ENCODE measurements at places on chromosomes 11 and 22.

DNA sequence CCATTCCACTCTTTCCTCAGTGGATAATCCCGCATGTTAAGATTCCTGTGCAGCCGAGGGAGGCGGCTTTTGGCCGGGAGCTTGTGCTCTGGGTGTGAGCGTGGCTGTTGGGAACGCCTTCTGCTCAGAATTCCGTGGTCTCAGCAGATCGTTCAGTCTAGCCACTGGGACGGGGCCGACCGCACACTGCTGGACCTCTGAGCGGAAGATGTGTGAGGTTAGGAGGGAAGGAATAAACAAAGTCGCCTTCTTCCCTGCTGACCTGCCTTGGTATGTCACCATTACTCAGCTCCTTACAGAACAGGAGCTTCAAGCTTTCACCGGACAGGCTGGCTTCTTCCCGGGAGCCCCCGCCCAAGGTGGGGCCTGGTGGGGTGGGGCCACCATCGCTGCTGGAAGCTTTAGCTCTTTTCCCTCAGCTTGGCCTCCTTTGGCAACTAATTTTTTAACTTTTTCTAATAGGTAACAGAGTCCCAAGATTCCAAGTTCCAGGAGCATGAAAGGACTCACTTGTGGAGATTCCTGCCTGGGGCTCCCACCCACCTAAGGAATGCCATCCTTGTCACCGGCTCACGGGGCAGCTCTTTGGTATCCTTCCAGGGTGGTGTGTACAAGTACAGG lies 22.5 kb upstream of the SEPTIN5 start:
- DNase-seq: no peak

GRCh38 chr11:72813740-72814285 lies 398 bp upstream of the ATG16L2 start:
- no peak for DNase-seq

GRCh38 chr22:42202669-42203068 lies 67.8 kb downstream of the TCF20 start:
- DNase-seq: peak; percentile 54

GRCh38 chr22:22849640-22850610 lies 37.7 kb upstream of the IGLL5 start:
- DNase-seq: no peak

DNA sequence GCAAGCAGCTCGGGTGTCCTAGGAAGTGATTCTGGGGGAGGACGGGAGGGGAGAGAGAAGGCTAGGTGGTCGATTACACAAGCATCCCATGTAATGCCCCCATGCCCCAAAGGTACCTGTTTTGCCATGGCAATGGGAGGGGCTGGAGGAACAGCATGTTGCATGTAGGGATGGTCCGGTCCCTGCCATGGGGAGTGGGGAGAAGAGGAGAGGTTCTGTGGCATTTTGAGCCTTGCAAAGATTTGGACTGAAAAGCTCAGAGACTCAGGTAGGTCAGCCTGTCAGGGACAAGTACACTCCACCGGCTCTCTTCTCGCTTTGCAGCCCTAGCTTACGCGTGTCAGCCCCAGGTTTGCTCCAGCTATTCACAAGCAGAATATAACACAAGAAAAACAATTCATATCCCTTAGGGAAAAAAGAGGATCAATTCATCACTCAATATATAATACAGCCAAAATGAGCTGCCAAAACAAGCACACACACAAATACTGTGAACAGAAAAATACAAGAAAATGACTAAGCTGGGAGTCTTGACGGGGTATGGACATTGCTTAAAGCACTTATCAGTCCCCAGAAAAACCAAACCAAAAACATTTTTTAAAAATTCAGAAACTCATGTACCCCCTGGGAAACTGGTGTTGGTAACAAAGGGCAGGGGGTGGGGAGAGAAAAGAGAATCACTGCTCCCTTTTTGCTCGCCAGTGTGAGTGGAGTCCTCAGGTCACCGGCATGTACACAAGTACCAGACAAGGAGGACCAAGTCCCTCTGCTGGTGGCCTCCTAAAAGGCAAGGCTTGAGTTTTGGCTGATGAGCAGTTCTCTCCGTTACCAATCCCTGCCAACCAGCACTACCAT lies 21.6 kb downstream of the APOL5 start:
- no peak for DNase-seq

- DNase-seq: no peak
These were observed 9.5 kb upstream of the RFPL3 start for GRCh38 chr22:32348031-32348611.

GRCh38 chr22:17910561-17911311 lies 113.6 kb downstream of the MICAL3 start:
- DNase-seq: no peak

DNA sequence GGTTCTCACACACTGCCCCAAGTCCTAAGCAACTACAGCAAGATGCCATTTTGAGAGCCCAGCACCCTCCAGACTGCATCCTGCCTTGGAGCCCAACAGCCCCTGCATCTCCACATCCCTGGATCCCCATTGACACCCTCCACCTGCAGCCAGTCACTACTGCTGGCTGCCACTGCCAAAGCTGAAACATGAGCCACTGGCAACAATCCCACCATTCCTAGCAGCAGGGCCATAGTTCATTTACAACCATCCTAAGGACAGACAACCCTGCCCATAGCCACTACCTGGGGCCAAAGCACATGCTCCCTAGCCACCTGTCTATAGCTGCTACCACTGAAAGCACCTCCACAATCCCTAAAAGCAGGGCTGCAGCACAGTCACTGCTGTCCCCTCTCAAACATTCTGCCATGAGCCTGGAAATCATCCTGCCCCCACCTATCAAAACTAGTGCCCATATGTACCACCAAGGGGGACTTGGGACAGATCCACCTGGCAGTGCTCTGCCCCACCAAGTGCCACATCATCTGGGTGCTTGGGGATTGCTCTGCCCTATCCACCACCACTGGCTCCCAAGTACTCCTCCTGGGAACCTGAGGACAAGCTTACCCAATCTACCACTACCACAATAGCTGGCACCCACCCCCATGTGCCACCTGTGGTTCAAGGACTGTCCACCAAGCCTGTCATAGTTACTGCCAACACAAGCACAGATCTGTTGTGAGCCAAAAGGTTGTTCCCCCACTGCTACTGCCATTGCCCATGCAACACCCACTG lies 138.8 kb upstream of the SOX6 start:
- no peak for DNase-seq

DNA sequence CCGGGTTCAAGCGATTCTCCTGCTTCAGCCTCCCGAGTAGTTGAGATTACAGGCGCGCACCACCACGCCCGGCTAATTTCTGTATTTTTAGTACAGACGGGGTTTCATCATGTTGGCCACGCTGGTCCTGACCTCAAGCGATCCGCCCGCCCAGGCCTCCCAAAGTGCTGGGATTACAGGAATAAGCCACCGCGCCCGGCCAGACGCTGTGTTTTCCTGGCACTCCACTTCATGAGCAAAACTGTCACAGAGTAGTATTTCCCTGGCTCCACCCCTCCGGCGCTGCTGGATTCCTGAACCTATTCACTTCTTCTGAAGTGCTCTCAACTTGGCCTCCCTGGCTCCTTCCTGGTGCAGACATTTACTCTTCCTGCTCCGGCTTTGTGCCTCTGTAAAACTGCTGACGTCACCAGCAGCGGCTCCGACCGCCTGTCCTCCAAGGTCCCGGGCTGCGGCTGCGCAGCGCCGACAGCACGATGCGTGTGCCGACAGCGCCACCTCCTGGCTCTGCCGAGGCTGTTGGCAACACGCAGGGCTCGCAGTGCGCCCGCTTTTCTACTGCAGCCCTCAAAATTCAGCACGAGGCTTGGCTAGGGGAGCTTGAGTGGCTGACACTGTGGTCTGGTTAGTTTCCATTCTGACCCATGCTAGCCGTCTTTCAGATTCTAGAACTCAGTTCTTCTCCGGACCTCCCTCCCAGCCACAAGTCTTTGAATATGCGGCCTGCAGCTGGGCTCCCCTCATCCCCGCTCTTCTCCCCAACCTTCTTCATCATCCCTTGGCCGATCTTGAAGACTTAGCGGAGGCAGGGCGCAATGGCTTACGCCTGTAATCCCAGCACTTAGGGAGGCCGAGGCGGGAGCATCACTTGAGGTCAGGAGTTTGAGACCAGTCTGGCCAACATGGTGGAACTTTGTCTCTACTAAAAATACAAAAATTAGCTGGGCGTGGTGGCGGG lies 36.6 kb downstream of the APOL3 start:
- DNase-seq: peak; percentile 84

- DNase-seq: no peak
These were observed 176.9 kb downstream of the NAV2 start for GRCh38 chr11:19889531-19889930.

- DNase-seq: no peak
These were observed 66.8 kb downstream of the ZC3H12C start for GRCh38 chr11:110160016-110160415.

DNA sequence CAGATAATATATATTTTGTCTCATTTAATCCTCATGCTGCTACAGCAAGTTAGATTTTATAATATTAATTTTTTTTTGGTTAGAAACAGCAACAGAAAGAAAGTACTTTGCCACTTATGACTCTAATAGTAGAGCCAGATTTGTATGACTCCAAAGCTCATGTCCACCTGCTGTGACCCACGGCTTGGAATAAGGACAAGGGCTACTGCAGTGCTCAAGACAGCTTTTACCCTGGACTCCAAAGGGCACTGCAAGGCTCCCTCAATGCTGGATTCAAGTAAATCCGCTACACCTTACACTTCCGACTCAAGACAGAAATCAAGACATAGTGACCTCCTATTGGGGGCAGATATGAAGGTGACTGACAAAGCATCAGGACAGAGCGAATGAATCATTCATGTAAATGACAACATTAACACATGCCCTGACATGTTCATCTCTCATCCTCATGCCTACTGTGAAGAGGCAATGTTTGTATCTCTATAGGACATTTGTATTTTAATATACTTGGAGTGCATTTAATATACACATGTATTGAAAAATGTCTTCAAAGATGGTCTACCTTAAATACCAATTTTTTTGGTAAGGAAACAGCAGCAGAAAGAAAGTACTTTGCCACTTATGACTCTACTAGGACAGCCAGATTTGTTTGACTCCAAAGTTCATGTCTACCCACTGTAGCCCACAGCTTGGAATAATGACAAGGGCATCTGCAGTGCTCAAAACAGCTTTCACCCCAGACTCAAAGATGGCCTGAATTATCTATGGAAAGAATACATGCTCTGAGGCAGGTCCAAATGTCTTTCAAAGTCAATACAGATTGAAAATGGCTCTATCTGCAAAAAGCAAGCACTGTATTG lies 375.6 kb upstream of the CCDC90B start:
- no peak for DNase-seq

DNA sequence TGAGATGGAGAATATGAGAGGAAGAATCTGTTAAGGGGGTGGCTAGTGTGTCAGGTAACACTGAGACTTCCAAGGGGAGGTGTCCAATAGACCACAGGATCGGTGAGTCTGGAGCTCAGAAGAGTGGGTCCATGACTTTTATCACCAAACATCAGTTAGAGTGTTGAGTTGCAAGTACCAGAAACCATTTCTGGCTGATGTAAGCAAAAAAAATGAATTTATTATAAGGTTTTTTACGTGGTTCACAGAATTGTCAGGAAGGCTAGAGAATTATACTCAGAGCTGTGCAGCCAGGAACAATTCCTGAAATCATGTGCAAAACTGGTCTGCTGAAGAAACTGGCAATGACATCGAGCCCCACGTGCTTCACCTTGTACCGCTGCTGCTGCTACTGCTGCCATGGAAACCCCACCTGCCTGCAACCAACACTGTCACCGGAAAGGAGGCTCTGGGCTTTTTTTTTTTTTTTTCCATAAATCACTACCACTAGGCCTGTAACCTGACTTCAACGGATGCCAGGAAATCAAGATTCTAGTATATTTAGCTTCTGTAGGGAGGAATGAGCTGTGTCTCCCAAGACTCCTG lies 16.6 kb upstream of the STK33 start:
- DNase-seq: no peak

DNA sequence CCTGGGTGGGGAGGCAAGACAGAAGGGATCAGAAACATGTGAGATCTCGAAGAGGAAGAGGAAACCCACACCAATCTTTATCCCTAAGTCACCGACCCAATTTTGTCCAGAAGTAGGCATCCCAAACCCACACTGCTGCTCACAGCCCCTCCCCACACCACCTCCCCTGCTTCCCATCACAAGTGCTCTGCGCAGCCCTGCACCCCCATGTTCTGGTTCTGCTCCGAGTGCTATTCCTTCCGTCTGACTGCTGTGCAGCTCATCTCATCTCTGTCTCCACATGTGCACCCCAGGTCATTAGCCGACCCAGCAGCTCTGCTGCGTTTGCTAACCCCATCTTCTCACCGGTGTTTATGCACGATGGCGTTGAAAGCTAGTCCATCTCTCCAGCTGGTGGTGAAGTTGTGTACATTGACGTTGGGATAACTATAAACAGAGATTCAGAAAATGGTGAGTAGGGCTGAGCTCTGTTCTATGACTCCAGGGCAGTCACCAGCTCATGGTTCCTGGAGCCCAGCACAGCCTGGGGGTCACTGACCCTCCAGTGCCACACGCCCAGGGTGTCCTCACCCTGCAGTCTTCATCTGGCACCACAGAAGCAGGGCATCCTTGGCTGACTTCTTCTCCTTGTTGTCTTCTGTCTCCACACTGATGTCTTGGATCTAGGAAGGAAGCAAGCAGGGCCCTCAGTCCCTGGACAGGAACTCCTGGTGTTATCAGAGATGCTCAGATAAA lies 15.1 kb downstream of the SPTBN2 start:
- no peak for DNase-seq

DNA sequence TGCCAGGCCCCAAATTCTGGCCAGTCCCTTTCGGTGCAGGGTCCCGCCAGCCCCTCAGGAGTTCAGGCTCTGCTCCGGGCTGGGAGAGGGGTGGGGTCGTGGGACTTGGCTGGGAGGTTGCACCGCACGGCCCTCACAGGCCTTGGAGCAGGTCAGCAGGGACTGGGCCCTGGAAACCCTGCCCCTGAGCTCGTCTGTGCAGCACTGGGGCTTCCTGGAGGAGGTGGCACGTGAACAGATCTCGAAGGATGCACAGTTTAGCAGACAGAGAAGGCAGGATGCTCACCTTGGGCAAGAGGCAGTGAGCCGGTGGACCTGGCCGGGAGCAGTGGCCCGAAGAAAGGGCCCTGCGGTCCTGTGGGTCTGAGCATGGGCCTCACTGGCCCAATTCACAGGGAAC lies 70.0 kb downstream of the WNT7B start:
- DNase-seq: no peak

- no peak for DNase-seq
These were observed 717 bp upstream of the ZNF202 start for GRCh38 chr11:123742031-123742723.

- peak; percentile 44 for DNase-seq
These were observed at the start of gene RTN4R for GRCh38 chr22:20268279-20269012. Gene RTN4R (minus strand): TSS chr22:20268318. CDS start chr22:20268092, 226 bp downstream.

DNA sequence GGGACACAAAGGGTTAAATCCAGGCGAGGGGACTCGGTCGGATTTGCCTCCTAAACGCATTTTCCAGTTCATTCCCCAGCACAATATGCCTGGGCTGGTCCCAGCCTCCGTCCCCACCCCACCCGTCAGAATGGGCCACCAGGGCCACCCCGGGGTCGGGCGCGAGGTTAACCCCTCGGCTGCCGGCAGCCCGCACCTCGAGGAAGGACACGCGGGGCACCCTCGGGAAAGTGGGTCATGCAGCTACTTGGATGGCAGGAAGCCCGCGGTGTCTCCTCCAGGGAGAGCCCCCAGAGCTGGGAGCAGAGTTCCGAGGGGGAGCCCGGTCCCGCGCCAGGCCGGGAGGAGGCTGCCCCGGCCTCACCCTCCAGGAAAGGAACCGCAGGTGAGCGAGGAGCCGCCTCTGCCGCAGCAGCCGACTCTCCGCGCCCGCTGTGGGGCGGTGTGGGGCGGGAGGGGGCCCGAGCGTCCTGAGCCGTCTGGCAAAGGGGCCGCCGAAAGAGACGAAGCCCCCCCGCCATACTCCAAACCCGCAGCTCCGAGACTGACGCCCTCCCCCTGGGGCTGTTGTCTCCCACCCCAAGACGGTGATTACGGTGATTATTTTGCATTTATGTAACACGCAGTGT lies 1.4 kb downstream of the NECTIN1 start:
- no peak for DNase-seq

- no peak for DNase-seq
These were observed 5.5 kb downstream of the ZC3H12C start for GRCh38 chr11:110098645-110099044.

Measured in stimulated activated CD8-positive, alpha-beta memory T cell treated with anti-CD3 and anti-CD28 coated beads, Interleukin-4, amount 100 ng/mL, for 24 hours (primary cell).